ENCODE measurements at places on chromosomes 11 and 22.

DNA sequence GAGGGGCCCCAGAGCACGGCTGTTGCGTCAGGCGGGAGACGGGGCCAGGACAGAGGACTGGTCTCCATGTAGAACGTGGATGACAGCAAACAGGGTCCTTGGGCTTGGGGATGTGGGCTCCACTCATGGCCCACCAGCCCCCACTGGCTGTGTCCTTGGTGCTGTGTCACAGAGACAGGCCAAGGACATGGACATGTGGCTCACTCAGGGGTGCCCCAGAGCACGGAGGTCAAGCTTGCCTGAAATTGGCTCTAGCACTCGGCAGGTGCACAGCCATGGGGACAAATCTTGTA lies 14.4 kb downstream of the FADS2 start:
- no peak for DNase-seq

GRCh38 chr11:16771350-16772140 lies 33.1 kb downstream of the C11orf58 start:
- no peak for DNase-seq

DNA sequence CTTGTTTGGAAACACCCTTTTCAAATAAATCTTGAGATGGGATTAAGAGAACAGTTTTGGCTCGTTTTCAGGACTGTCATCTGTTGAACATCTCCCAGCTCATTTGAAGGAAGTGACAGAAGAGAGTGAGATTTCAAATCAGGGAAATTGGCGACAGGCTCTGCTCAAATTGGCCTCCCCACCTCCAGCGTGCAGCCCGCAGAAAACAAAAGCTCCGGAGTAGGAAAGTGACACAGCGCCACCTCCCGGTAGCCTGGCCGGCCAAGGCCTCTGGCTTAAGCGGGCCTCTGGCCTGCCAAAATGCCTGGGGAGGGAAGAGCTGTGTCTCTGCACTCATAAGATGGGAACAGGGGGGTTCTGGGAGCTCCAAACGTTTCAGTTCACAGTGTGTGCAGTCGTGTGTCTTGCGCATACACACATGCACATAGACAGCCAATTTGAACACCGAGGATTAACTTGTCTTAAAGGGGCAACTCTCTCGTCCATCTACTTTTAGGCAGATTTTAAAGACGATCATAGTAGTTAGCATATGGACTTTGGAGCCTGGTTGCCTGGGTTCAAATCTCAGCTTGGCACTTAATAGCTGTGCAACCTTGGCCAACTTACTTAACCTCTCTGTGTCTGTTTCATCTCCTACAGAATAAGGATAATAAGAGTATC lies 132.7 kb upstream of the RCN1 start:
- no peak for DNase-seq

- DNase-seq, result no peak
Observed at GRCh38 chr11:96257972-96258934, 84.7 kb downstream of the MAML2 start.

- DNase-seq, result no peak
Observed at GRCh38 chr11:64762277-64762673, 2.5 kb upstream of the PYGM start.

GRCh38 chr11:71544525-71545214 lies 3.5 kb upstream of the KRTAP5-9 start:
- DNase-seq, result no peak

DNA sequence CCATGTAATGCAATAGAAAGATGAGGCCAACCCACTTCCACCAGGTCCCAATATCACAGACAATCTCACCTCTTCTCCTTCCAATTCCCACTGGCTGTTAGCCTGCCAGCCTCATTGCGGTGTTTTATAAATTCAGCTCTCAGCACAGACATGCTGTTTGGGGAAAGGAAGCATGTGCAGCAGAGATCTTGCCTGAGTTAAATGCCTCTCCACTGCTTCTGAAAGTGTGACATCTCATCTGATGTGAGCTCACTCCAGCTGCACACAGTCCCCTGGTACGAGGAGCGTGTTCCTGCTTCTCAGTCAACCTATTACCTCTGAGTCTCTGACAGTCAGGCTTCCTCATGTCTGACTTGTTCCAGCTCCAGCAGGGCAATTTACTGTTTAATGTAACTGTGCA lies 122.7 kb upstream of the GUCY1A2 start:
- no peak for DNase-seq

GRCh38 chr11:75151346-75152047 lies 590 bp downstream of the SLCO2B1 start:
- DNase-seq, result no peak

DNA sequence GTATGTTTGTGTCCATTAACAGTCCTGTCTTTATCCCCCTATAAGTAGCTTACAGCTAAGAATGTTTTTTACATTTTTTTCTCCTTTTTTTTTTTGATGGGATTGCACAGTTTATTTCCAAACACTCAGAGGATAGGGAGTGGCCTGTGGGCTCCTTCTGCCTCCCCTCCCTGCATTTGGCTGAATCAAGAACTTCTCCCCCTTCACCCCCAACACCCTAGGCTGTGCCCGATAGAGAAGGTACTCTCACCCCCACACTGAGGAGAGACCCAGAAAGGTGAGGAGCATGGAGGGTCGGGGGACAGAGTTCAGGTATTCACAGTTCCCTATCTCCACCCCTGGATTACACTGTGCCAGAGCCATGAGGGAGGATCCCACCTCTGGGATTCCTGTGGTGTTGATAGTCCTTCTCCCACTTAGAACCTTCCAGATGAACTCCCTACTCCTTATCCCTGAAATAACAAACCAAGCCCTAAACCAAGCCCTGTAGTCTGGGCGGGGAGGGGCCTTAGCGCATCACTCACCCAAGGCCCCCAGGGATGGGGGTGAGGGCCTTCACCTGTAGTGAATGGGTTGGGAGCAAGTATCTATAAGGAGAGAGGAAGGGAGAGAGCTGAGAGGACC lies 97.1 kb downstream of the ADAMTS15 start:
- no peak for DNase-seq

DNA sequence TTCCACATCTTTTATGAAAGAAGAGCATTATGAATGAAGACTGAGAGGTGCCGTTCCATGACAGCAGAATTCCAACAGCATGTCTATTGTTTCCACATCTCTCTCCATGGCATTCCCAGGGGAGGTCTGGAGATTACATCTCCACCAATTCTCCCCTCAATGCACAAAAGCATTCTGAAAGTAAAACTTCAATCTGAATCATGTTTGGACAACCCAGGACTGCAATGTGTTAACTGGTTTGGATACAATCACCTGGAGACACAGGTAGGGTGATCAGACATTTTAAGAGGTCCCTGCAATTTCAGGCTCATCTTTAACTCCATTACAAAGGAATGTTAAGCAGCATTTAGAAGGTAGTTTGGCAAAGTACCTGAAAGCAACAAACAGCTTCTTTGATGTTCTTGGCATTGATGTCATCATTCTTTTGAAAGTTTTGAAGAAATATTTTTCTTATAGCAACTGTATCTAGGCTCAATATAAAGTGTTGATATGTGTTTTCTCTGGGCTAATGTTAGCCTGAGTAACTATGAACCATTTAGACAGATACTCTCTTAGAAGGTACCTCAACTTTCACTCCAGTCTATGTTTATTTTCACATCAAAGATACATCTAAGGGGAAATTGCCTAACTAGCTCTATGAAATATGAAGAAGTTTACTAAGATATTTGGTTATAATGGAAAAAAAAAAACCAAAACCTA lies 181.4 kb upstream of the MTMR2 start:
- no peak for DNase-seq

GRCh38 chr22:46867106-46867505 lies 104.7 kb downstream of the TBC1D22A start:
- DNase-seq, result no peak

DNA sequence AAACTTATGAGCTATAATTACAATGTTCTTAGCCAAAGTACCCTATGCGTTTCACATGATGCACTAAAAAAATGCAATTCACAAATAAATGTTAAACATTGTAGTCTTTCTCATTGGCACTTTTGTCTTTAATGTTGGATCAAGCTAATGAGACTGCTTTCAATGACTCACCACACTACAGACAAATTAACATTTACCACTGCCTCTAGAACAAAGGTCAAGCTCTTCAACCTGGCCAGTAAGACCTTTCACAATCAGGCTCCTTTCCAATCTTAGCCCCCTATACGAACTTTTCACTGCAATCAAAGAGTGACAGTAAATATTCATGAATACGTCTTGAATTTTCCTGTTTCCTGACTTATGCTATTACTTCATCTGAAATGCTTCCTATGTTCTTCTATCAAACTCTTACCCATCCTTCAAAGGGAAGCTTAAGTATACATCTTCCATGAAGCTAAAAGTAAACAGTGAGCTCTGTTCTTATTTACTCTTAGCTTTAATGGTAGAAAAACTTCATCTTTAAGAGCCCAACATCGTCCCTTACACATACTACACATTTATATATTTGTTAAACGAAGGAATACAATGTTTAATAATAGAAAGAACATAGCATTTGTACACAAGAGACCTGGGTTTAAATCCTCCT lies 326.6 kb upstream of the PITPNB start:
- no peak for DNase-seq

GRCh38 chr22:17860220-17860965 lies 86.1 kb upstream of the BID start:
- DNase-seq, result no peak

DNA sequence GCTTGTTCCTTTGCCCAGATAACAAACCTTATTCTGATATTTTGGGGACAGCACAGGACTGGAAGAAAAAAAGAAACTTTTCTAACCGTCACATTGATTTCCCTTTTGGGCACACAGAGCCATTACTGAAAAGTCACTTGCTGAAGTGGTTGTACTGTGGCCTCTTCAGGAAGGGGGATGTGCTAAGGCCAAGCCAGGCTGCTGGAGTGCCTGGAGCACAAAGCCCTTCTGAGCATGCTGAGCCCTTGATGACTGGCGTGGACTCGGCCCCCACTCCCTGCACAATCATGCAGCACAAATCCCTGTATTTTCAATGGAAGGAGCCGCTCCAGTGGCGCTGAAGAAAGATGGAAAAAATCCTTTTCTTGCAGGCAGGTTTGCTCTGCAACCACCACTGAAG lies 164.2 kb downstream of the NTM start:
- DNase-seq, result no peak

DNA sequence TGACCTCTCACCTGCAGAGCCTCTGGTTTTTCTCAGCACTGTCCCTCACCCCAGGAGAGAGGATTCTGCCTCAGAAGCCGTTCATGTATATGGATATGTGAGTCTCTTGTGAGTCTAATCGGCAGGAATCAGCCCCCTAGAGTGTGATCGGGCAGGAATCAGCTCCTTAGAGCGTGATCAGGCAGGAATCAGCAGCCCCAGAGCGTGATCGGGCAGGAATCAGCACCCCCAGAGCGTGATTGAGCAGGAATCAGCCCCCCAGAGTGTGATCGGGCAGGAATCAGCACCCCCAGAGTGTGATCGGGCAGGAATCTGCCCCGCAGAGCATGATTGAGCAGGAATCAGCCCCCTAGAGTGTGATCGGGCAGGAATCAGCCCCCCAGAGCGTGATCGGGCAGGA lies 80.0 kb upstream of the EIF3D start:
- no peak for DNase-seq

- DNase-seq, result no peak
Observed at GRCh38 chr11:95119361-95120060, 29.9 kb downstream of the ENDOD1 start.

DNA sequence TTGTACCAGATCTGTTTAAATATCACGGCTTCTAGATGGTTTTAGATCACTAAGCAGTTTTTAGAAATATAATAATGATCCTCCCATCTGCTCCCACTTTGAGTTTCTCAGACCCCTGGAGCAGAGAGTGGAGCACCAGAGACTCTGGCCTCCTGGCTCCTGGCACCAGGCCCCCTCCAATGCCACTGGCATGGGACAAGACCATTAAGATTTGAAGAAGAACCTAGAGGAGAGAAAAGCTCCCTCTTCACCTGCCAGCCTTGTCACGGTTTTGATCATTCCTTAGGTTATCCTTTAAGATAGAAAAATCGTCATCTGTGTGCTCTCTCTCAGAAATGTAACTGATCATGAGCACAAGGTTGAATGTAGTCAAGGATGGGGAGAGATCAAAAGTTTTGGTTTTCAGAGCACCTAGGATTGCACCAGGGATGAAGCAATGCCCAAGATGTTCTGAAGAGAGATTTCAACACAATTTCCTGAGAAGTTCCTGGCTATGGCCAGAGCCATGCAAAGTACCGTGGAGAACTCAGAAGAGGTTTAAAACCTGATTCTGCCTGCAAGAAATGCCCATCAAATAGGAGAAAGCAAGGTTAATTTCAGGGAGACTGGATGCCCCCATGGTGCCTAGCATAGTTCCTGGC lies 22.2 kb downstream of the IL10RA start:
- no peak for DNase-seq

- DNase-seq, result no peak
Observed at GRCh38 chr11:61680622-61681221, 531 bp downstream of the DAGLA start.

DNA sequence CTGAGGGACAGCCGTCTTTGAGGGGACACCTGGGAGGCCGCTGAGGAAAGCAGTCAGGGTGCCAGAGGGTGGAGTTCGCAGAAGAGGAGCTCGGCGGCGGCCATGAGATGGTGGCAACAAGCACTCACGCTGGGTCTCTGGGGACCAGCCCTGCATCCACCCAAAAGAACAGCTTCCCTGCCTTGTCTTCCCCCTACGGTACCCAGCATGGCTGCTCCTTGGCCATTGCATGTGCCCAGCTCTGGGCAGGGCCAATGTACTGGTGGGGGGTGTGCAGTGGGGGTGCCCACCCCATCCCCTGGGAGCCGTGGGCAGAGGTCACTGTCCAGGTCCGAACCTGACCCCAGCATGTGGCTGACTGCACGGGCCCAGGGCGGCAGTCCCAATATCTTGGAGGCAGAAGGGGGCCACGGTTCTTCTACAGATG lies 42.3 kb downstream of the OSBPL5 start:
- DNase-seq, result no peak

DNA sequence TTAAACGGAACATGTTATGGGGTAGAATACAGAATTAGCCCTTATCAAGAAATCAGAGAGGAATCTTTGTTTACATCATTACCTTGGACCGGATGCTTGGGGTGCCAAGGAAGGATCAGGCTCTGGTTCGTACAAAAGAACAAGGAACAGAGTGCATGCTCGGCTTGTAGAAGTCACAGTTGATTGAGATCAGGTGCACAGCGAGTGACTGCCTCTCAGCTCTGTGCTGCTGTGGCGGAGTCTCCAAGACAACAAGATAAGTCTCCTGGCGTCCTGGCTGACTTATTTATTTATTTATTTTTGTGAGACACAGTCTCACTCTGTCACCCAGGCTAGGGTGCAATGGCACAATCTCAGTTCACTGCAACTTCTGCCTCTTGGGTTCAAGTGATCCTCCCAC lies 31.8 kb downstream of the GLB1L2 start:
- no peak for DNase-seq

GRCh38 chr11:133710241-133710640 lies 135.1 kb downstream of the SPATA19 start:
- DNase-seq, result no peak

DNA sequence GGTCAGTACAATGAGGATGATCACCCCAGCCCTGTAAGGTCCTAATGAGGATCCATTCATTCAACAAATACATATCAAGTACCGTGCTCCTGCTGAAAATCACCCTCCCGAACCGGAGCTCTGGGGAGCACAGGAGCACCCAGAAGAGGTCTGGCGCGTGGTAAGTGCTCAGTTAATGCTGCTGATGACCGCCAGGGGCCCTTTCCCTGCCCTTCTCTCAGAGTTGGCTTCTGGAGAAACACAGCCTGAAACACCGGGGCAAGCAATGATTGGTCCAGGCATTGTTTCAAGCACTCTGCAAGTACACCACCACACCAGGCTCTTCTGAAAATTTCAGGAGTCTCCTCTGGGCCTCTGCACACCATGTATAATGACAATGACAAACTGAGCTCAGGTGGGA lies 3.8 kb upstream of the CCDC86 start:
- DNase-seq, result no peak

- DNase-seq, result no peak
Observed at GRCh38 chr11:116852261-116853031, 15.0 kb upstream of the APOA1 start.

- DNase-seq, result no peak
Observed at GRCh38 chr11:89456681-89457080, 34.5 kb downstream of the NOX4 start.

Measured in NCI-H510A (cell line).